ENCODE measurements at places on chromosomes 3 and 15. TPM values are rescaled to one million over a fixed set of nuclear protein-coding genes. Genes with fewer than 3 reads are reported as not detected.

- H3K4me1 ChIP-seq: no peaks in the 10 kb centered on the region
- no peak for DNase-seq
These were observed 311.1 kb upstream of the THBS1 start for GRCh38 chr15:39269821-39270220.

GRCh38 chr15:75731248-75732151, 18.9 kb upstream of the CSPG4 start:
- no peak overlapping the region for H3K4me3 ChIP-seq
- no peak overlapping the region for H3K27ac ChIP-seq
- H3K27me3 ChIP-seq: peaks cover 5% of the 10 kb centered on the region
- H3K36me3 ChIP-seq: no peaks in the 10 kb centered on the region
- no peak for DNase-seq

Gene ISLR
- total RNA-seq: not detected

Gene LSMEM2
- not detected for total RNA-seq

Gene IL17RB
- not detected for total RNA-seq

Measured in activated CD8-positive, alpha-beta T cell treated with anti-CD3 and anti-CD28 coated beads for 36 hours (primary cell).